NCI-H187 (cell line): ENCODE measurements at places on chromosomes 2 and 18.

DNA sequence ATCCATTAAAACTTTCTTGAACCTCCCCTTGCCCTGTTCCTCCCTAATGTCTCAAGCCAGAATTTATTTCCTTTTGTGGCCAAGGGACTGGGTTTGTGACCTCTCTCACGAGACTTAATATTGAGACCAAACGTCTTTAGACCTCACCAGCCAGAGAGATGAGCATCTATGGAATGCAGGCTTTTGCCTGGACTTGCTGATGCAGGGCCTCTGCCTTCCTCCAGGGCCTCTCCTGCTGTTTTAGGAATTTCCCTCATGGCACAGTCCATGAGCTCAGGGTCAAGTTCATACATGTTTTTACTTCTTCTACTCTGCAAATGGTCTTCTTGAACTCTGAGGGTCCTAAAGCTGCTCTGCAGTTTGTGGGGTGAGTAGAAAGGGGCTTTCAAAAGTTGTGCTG, 22.3 kb downstream of the IL1B start:
- DNase-seq = no peak

DNA sequence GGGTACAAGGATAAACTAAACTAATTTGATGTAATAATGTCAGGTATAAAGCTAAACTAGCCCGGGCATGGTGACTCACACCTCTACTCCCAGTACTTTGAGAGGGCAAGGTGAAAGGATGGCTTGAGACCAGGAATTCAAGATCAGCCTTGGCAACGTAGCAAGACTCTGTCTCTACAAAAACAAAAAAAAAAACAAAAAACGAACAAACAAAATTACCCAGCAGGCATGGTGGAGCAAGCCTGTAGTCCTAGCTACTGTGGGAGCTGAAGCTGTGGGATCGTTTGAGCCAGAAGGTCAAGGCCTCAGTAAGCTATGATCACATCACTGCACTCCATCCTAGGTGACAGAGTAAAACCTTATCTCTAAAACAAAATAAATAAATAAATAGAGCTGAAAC, 131.8 kb upstream of the KYNU start:
- DNase-seq = no peak

DNA sequence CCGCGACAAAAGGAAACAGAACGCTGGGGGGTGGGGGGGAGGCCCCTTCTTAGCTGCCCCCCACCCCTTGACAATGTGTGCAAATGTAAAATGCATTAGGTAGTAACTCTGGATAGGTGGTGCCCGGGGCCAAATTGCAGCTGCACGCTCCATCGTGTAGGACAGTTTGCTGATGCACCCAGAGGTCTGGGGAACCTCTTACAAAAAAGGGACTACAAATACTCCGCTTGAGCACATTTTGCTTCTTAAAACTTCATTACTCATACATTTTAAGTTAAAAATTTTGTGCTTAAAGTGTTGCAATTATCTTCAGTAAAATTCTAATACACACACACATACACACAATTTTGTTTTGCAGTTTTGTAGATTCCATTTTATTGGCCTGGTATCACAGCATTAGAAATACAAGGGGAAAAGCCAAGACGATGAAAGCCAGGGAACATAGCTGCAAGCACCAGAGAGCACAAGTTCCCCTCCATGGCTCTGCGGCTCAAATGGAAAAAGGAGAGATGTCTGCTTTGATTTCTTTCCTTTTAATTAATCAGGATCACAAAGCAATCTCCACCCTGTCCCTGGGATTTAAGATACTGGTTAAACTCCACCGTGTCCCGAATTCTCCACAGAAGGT, 582.1 kb downstream of the ZEB2 start:
- no peak for DNase-seq

DNA sequence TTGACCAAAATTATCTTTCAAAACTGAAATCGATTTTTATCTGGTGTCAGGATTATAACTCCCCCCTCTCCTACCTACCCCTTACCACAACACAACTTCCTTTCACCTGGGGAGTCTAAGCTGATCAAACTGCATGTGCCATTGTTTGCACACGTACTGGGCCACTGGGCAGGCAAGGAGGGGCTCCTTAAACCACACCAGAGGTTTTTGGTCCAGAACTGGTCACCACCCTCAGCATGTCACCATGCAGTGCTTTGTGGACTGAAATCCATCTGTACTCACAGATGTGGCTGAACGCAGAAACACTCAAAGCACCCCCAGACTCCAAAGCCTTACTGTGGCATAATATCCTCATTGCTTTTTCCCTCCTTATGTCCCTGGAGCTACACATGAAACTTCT, 13.9 kb upstream of the ARHGAP25 start:
- DNase-seq = no peak

DNA sequence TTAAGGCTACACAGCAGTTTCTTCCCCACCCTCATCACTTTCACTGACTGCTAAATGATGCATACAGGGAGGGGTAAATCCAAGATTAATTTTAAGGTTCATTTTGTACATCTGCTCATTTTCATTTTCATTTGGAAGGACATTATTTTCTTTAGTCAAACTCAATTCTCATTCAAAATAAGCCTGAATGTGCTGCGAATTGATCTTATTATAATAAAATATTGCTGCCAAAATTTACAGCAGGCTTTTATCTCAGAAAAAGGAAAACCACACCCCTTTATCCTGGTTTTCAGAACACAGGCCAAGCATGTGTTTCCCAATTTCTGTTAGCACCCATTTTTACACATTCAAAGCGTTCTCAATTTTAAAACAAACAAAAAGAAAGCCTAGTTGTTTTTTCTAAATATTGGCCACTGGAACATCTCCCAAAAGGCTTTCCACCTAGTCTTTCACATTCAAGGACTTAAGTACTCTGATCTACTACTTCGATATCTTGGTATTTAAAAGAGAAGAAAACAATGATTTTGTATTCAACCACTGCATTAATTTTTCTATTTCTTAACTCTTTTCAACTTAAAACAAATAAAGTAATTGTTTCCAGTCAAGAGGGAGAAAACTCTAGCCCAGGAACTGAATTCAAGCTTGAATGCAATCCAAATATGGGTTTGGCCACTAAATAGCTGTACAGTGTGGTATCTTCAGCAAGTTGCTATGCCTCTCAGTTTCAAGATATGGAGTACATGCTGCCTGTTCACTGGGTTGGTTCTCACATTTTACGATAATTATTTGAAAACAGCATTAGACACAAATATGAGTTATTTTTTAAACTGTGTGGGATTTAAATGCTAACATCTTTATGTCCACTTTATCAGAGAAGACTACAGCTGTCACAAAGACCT, 52.5 kb downstream of the CDH2 start:
- no peak for DNase-seq

GRCh38 chr2:23200068-23200786, 184.8 kb upstream of the KLHL29 start:
- DNase-seq = no peak

DNA sequence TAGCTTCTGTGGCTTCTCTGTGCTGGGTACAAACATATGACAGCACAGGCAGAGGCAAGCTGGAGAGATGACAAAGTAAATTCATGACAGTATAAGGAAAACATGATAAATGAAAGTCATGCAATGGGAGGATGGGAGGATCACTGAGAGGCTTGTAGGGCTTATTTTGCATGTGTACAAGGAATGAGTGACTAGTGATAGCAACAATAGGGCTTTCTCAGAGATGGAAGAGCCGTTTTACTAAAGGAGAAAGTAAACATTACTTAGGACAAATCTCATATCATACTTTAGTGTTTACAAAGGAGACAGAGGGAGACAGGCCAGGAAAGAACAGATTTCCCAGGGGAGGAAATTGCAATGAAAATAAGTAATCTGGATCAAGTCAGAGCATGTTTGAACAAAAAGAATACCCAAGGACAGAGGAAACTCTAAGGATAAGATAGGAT, 82.5 kb upstream of the RBMS1 start:
- no peak for DNase-seq
